ENCODE measurements at places on chromosomes 13 and 19. TPM values are rescaled to one million over a fixed set of nuclear protein-coding genes. Genes with fewer than 3 reads are reported as not detected.
A peak's percentile ranks its signal among the peaks of the same experiment; 100 is the strongest.

- DNase-seq: peak; percentile 84
Observed at GRCh38 chr19:10010247-10010691, at the start of gene COL5A3. TSS of gene COL5A3 (minus strand) at chr19:10010504. CDS start at chr19:10010385, 119 bp downstream.

- peak; percentile 93 for DNase-seq
Observed at GRCh38 chr13:75226733-75227435, 255.1 kb downstream of the TBC1D4 start.

GRCh38 chr13:99522298-99522697 is 21.0 kb downstream of the TM9SF2 start:
- peak; percentile 50 for DNase-seq

- no peak for DNase-seq
Observed at GRCh38 chr13:38341149-38341692, 8.4 kb upstream of the UFM1 start.

The VPS36 gene
- total RNA-seq: 55.1 TPM
